K562 (cell line): ENCODE measurements at places on chromosomes 7 and 10.

GRCh38 chr10:22016046-22016705, 12.6 kb upstream of the DNAJC1 start:
- no peak for DNase-seq

GRCh38 chr7:90345595-90346335, 751 bp upstream of the GTPBP10 start:
- peak; percentile 20 for DNase-seq

DNA sequence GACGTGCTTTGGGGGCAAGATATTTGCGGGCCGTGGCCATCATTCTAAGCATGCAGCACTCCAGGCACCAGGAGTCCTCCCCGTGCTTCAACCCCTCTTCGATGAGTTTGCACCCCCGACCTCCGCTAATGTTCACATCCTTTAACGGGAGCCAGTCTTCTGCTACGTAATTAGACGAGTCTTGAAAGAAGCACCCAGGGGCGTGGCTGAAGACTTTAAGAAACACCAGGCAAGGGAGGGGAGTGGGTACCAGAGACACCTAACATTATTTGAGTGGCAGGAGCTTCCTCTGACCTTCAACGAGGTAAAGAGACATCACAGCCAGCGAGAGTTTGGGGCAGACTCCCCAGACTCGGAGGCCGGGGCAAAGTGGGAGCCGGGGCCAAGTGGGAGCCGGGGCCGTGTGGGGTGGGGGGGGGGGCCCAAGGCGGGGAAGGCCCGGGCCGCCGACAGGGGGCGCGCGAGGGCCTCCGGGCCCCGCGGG, 31.1 kb upstream of the TOMM7 start:
- peak; percentile 71 for DNase-seq

DNA sequence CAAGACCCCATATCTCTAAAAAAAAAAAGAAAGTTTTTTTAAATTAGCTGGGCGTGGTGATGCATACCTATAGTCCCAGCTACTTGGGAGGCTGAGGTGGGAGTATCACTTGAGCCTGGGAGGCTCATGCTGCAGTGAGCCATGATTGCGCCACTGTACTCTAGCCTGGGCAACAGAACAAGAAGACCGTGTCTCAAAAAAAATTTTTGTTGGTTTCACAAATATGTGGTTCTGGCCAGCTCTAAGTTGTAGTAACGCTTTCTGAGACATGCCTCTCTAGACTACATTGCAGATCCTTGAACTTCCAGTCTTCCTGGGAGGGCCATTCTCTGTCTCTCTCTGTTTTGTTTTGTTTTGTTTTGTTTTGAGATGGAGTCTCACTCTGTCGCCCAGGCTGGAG, 24.6 kb upstream of the RHBDD2 start:
- no peak for DNase-seq
